ENCODE measurements at places on chromosomes 2 and 18. TPM values are rescaled to one million over a fixed set of nuclear protein-coding genes. Genes with fewer than 3 reads are reported as not detected.

DNA sequence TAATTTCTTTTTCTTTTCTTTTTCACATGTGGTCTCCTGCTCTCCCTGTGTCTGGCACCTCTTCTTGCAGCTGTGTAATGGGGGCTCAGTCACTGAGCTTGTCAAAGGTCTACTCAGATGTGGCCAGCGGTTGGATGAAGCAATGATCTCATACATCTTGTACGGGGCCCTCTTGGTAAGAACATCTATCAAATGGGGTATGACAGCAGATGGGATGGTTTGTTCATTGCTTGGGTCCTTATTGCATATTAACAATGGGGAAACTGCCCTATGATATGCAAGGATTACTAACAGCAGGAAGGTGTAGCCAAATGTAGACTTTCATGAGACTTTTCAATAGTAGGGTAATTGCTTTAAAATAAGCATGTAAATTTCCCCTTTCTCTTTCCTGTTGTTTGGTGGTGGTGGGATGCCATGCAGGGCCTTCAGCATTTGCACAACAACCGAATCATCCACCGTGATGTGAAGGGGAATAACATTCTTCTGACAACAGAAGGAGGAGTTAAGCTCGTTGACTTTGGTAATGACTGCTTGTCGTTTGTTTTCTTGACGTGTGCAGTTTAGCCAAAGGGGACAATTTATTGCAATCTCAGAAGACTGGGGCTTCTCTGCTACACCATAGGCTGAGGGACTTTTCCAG is 36.5 kb downstream of the MYO3B start:
- peaks cover 10% of the 10 kb centered on the region for H3K27me3 ChIP-seq
- no peaks in the 10 kb centered on the region for H3K4me1 ChIP-seq
- no peak overlapping the region for H3K27ac ChIP-seq
- DNase-seq = no peak

DNA sequence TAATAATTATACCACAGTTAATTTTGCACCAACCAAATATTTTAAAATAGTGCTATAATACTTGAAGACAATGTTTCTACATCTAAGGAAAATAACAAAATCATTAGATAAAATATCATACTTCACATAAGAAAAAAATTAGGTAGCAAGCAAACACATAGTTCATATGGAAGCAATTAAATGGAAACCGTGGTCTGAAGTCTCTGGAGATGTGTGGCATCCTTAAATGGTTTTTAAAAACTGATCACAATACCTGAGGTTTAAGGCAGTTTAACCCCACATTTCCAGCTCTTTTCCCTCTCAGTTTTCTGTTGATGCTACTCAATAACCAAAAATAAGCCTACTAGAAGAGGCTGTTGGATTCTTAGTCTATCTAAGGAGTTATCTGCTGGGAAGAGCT is 71.3 kb downstream of the ASXL2 start:
- peaks cover 59% of the 10 kb centered on the region for H3K4me1 ChIP-seq
- no peak overlapping the region for H3K4me3 ChIP-seq
- DNase-seq = no peak
- H3K27ac ChIP-seq = no peak overlapping the region

GRCh38 chr2:127542231-127542630 is 6.7 kb downstream of the MYO7B start:
- no peaks in the 10 kb centered on the region for H3K4me1 ChIP-seq
- H3K27ac ChIP-seq = no peak overlapping the region
- no peak for DNase-seq
- no peaks in the 10 kb centered on the region for H3K36me3 ChIP-seq
- peaks cover 32% of the 10 kb centered on the region for H3K27me3 ChIP-seq
- H3K4me3 ChIP-seq = no peak overlapping the region

GRCh38 chr18:59842947-59843346 is 56.8 kb upstream of the PMAIP1 start:
- no peak overlapping the region for H3K4me3 ChIP-seq
- no peaks in the 10 kb centered on the region for H3K36me3 ChIP-seq
- H3K27me3 ChIP-seq = no peaks in the 10 kb centered on the region
- H3K27ac ChIP-seq = no peak overlapping the region
- H3K4me1 ChIP-seq = peaks cover 15% of the 10 kb centered on the region

GRCh38 chr2:127735537-127736399 is 34.5 kb downstream of the SFT2D3 start:
- DNase-seq = no peak
- peaks cover 14% of the 10 kb centered on the region for H3K4me1 ChIP-seq
- no peak overlapping the region for H3K27ac ChIP-seq
- no peak overlapping the region for H3K4me3 ChIP-seq
- H3K27me3 ChIP-seq = no peaks in the 10 kb centered on the region
- H3K36me3 ChIP-seq = peaks cover 46% of the 10 kb centered on the region

Gene ACTG2
- total RNA-seq = 0.21 TPM
